Hepatocyte (in vitro differentiated cells): ENCODE measurements at places on chromosomes 2 and 18.

DNA sequence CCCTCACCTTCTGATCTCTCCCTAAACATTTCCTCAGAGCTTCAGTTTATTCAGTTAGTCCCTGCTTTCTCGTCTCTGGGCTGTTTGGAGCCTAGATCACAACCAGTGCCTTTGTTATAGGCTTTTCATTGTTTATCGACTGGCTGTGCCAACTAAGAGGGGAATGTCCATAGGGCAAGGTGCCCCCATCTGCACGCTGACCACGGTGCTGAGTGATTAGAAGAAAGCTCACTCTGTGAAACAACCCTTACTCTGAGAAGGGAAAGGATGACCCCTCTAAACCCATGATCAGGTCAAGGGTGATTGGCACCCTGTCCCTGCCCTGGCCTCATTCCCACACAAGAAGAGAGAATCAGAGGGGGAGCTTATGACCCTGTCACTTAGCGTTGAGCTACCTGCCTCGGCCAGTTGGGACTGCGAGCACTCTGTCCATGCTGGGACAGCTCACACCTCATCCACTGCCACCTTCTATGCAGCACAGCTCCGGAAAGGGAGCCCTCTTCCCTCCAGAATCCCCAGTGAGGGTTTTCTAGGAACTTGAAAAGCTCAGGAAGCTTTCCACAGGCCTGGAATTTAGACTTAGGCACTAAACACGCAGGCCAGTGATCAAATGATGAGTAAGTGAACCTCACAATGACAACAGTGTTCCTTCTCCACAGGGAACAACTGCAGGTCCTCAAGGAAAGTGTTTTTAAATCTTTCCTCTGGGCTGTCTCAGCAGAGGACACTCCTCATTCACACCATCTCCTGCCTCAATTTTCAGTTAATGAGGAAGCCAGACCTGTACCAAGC lies 2.3 kb upstream of the ACTG2 start:
- DNase-seq: no peak

DNA sequence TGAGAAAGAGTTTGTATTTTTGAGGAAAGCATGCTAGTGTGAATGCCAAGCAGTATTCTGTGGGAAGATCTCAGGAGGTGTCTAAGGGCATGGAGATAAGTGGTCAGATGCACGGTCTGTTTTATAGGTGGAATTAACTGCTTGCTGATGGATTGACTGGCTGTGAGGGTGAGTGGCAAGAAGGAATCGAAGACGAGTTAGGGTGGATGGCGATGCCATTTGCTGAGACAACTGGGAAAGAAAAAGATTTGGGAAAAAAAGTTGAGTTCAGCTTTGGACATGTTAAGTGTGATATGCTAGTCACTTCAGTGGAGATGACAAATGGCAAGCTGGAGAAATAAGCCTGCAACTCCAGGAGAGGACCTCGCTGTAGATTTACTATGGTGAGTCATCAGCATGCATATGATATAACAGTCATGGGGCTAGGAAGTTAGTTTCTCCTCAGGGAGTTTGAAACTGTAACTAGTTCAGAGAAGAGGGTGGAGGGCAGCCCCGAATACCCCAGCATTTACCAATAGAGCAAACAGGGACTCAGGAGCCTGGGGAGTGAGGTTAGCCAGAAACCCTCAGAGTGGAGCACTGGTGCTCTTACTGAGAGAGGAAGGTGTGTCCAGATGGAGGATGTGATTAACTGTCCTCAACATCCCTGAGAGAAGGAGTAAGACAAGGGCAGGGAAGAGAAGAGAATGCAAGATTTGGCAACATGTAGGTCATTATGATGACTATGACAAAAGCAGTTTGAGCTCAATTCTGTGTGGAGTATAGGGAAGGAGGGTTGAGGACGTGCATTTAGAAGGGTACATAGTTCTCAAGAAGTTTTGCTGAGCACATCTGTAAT lies 2.0 kb upstream of the HK2 start:
- DNase-seq: peak; percentile 48

DNA sequence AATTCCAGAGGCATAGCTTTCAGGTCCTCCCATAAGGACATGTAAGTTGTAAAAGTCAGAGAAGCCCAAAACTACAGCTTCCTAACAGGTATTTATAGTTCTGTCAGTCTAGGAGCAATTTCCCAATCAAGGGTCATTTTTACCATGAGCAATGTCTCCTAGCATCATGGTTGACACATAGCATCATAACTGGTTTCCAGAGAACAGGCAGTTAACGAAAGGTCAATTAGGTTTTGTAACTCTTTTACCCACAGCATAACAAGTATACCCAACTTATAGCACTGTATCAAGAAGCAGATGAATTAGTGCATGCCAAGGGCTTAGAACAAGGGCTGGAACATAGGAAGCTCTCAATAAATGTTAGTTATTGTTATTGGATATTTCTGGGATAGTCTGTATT lies 110.1 kb downstream of the MREG start:
- DNase-seq: no peak

- no peak for DNase-seq
These were observed 21.6 kb downstream of the AQP12A start for GRCh38 chr2:240713071-240713927.

DNA sequence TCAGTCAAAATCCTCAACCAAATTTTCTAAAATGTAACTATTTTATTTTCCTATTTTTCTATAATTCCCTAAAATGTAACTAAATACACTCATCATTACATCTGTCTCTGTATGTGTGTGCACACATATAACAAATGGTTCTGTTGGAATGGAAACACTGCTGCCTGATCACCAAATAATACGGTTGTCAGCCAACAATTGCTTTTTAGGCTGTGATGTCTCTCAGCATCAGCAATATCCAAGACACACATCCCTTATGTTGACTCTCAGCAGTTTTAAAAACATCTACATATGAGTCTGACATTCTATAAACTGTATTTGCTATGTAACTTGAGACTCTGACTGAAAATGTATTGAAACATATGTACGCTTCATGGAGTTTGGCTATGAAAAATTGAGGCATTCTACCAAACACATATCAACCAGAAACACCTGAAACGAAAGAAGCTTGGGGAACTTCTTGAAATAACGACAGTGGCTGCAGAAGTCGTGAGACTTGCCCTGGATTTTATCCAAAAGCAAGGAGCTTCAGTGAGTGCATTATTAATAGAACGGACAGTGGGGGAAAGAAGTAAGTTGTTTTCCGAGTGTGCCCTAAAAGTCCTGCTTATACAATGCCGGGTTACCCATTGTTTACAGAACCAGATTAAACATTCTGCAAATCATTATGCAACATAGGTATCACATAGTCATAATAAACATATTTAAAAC lies 110.2 kb upstream of the ITGB6 start:
- no peak for DNase-seq

GRCh38 chr2:44329343-44329742 lies 32.0 kb downstream of the PREPL start:
- DNase-seq: no peak
